ENCODE measurements at places on chromosomes 12 and 14.

DNA sequence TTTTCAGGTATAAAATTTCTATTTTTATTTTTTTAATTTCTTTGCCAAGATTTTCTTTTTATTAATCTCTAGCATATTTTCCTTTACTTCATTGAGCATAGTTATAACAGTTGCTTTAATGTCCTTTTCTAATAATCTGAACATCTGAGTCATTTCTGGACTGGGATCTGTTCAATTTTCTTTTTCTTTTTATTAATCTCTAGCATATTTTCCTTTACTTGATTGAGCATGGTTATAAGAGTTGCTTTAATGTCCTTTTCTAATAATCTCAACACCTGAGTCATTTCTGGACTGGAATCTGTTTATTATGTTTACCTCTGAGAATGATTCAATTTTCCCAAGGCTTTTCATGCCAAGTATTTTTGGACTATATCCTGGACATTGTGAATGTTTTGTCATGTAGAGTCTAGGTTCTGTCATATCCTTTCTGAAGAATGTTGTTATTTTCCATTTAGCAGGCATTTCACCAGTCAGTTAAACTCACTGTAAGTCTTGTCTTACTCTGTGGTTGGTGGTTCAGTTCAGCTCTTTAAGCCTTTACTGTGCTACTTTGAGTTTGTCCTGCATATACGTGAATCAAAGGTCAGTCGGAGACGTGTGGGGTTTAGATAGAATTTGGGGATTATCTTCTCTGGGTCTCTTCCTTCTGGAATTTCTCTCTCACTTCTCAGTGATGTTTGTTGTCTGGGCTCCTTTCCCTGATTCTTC is 20.3 kb downstream of the TTC6 start:
- DNase-seq = no peak

DNA sequence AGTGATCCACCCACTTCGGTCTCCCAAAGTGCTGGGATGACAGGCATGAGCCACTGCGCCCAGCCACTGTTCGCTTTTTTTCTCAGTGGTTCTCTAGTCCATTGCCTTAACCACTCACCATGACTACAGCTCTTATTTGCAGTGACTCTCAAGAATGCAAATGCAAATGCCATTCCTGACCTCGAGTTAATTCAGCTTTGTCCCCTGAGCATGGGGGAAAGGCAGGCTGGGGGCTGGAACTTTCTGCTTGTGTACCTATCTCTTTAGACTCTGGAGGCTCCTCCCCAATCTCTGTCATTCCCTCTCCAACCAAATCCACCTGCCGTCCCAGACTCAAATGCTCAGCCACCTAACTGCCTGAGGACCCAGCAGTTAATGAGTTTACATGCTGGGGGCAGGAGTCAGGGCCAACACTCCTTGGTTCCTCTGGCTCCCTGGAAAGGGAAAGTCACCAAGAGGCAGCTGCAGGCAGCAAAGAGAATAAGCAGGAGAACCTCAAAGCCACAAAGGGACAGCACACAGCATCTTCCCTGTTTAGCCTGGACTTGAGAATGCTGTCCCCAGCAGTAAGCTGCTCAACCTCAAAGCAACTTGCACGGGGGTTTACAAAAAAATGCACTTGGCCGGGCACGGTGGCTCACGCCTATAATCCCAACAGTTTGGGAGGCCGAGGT is 5.3 kb upstream of the HNF1A start:
- DNase-seq = no peak

DNA sequence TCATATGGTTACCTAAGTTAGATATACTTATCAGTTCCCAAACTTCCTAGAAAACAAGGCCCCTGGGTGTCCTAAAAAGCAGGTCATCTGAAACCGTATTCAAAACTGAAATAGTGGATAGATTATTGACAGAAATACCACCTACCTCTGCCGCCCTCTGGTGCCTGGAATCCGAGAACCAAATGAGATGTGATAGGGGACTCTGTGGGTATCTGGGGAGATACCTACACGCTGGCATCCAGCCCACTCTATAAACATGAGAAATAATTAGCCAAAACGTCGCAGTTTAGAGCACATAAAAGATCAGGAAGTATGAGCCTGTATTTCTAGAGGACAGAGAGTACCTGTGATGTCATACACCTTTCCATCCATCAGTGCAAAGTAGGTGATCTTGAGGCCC is 4.4 kb downstream of the ORMDL2 start:
- no peak for DNase-seq

DNA sequence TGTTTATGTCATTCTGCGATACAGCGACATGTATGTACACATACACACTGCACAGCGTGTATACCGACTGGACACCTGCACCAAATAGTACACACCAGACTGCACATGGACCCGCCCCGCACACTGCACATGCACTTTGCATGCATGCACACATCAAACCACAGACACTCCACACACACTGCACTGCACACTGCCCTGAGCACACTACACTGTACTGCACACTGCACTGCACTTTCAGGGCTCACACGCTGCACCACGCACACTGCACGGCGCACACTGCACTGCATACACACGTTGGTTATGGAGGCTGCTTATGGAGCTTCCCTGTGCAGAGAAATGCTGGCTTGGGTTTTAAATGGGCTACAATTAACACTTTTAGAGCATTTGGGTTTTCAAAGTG is 1.6 kb downstream of the PAPLN start:
- DNase-seq = no peak

DNA sequence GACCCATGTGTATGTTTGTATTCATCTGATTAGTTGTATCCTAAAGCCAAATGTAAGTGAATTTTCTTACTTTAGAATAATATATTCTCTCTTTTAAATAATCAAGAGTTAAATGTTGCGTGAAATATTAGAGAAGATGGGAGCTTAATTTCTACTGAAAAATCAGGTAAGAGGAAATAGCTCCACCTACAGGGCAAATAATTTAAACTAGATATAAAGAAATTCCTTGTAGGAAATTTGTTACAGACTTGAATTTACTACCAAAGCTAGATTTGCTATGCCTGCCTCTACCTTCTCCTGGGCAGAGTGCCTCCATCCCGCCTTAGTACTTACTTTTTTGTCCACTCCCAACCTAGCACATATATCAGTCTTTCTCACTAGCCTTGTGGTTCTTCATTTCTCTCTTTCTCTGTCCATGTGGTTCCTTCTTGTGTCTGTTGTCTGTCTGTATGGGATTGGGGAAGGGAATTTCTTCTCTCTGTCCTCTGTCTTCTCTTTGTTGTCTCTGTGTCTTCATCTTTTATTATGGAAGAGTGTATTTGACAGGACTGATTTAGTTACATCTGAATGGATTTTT is 44.7 kb downstream of the PALS1 start:
- DNase-seq = no peak
